Parietal lobe (tissue), 2 donors: ENCODE measurements at places on chromosomes 16 and 17. TPM values are rescaled to one million over a fixed set of nuclear protein-coding genes. Genes with fewer than 3 reads are reported as not detected.

The ZNF19 gene
- total RNA-seq, result 12.2 TPM

The BAIAP3 gene
- 9.1 TPM for total RNA-seq

The CDH13 gene
- 50.1 TPM for total RNA-seq

The TLCD1 gene
- not detected for total RNA-seq

The KRT15 gene
- not detected for total RNA-seq

The GDPD1 gene
- total RNA-seq, result 40.7 TPM

The SHISA6 gene
- 8.8 TPM for total RNA-seq

The BCO1 gene
- total RNA-seq, result not detected

The ACSM5 gene
- 0.31 TPM for total RNA-seq

The RNF167 gene
- 14.1 TPM for total RNA-seq

The OR2C1 gene
- total RNA-seq, result 0.94 TPM

The KRT24 gene
- total RNA-seq, result not detected

The KRT39 gene
- total RNA-seq, result not detected

The CDRT15 gene
- total RNA-seq, result not detected

The HBA1 gene
- total RNA-seq, result 263 TPM

The ASGR1 gene
- total RNA-seq, result 12.5 TPM

The SEPTIN1 gene
- 0.94 TPM for total RNA-seq

The CLDN7 gene
- not detected for total RNA-seq
